ENCODE measurements at places on chromosomes 4 and X.
A peak's percentile ranks its signal among the peaks of the same experiment; 100 is the strongest.

GRCh38 chrX:53196678-53197077 is 28.3 kb downstream of the KDM5C start:
- DNase-seq = no peak

GRCh38 chr4:153337686-153338085 is 6.8 kb upstream of the MND1 start:
- DNase-seq = no peak

DNA sequence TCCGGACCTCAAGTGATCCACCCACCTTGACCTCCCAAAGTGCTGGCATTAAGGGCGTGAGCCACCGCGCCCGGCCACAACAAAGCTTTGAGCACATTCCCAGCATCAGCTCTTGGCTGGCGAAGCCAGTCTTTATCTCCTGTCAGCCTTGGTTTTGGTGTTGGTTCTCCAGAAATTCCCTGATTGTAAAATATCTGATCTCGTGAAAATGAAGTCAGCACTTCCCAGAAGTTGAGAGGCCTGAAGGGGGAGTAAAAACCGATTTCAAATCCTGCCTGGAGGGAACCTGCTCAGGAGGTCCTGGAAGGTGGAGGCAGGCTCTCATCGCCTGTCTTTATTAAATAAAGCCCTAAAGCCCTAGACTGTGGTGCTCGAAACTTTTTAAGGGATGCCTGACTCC is 33.6 kb downstream of the PTTG2 start:
- DNase-seq = no peak

DNA sequence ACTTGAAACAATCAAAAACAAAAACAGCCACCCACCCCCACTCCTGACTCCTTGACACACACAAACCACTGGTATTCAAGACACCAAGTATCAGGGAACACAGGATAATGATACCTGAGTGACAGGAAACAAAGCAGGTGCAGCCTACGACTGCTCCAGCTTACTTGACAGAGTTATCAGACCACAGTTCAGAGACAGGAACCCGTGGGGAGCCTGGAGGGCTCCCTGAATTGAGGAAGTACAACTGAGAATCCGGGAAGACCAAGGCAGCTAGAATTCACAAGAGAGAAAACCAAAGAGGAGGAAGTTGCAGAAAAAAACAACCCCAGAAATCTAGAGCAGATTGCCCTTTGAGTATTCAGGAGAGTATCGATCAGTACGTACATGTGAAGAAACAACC is 20.5 kb downstream of the COMMD8 start:
- no peak for DNase-seq

- no peak for DNase-seq
These were observed 5.4 kb upstream of the NAA11 start for GRCh38 chr4:79331126-79331876.

DNA sequence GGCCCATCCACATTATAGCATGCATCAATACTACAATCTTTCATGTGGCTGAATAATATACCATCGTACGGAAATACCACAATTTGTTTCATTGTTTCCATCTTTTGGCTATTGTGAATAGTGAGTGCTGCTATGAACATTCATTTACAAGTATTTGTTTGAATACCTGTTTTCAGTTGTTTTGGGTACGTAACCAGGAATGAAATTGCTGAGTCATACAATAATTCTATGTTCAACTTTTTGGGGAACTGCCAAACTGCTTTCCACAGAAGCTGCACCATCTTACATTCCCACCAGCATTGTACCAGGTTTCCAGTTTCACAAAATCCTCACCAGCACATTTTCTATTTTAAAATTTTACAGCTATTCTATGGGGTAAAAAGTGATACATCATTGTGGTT is 28.5 kb upstream of the MANBA start:
- DNase-seq = no peak

- DNase-seq = no peak
These were observed 1.5 kb downstream of the PITX2 start for GRCh38 chr4:110621328-110621812.

GRCh38 chrX:43456063-43456462 is 200.0 kb upstream of the MAOA start:
- DNase-seq = no peak

GRCh38 chr4:183205709-183206108 is 106.7 kb downstream of the WWC2 start:
- no peak for DNase-seq

DNA sequence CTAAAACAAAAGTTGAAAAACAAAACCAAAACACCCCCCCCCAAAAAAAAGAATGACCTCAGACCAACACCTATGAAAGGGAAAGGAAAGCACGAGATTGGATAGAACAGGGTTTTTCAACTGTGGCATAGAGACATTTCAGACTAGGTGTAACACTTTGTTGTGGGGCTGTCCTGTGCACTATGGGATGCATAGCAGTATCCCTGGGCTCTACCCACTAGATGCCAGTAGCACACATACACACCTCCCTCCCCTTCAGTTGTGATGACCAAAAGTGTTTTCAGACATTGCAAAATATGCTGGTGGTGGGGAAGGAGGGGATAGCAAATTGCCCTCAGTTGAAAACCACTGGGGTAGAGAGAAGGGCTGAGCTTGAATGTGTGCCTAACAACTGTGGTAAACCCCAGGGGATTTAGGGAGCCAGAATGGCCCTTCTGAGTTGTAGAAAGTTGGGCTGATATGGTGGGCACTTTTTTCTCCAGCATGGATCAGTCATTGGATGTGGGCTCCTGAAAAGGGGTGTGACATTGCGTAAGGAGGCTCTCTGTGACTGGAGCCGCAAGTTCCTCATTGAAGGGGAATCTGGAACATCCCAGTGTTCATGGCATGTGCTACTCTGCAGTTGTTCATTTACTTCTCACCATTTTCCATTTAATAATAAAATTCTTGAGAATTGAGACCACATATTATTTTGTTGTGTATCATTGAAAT is 8.8 kb upstream of the GEMIN8 start:
- DNase-seq = no peak

GRCh38 chrX:16202943-16203342 is 35.7 kb downstream of the MAGEB17 start:
- DNase-seq = no peak

- DNase-seq = peak; percentile 73
These were observed 91.4 kb downstream of the RTL9 start for GRCh38 chrX:110450050-110450449.

GRCh38 chr4:187188741-187189140 is 465.1 kb upstream of the FAT1 start:
- no peak for DNase-seq

- DNase-seq = no peak
These were observed 8.6 kb downstream of the MAOA start for GRCh38 chrX:43664708-43665107.
